ENCODE measurements at places on chromosomes 6 and 20.

- peaks cover 12% of the 10 kb centered on the region for H3K36me3 ChIP-seq
- H3K27ac ChIP-seq, result peak overlapping the region; percentile 94
- DNase-seq, result no peak
- no peaks in the 10 kb centered on the region for H3K27me3 ChIP-seq
- H3K4me1 ChIP-seq, result peaks cover 42% of the 10 kb centered on the region
- H3K4me3 ChIP-seq, result peak overlapping the region; percentile 79
Observed at GRCh38 chr6:31661262-31662123, 915 bp upstream of the C6orf47 start.

DNA sequence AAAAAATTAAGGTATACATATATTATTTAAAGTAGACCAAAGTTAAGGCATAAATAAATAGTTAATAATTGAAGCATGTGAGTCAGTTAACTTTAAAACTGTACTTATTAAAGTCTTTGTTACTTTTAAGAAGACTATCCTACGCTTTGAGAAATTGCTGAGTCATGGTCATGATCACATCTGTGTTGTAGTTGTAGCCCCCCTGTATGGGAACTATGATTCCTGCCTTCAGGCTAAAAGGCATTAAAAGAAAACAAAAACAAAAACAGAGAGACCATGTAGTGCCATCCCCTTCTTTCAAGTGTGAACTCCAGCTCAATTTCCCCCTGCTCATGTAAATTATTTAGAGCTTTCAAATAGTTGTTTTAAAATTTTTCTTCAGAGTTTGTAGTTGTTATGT is 123.4 kb downstream of the FLRT3 start:
- H3K4me1 ChIP-seq, result no peaks in the 10 kb centered on the region
- H3K27ac ChIP-seq, result no peak overlapping the region
- H3K36me3 ChIP-seq, result no peaks in the 10 kb centered on the region
- no peak for DNase-seq

DNA sequence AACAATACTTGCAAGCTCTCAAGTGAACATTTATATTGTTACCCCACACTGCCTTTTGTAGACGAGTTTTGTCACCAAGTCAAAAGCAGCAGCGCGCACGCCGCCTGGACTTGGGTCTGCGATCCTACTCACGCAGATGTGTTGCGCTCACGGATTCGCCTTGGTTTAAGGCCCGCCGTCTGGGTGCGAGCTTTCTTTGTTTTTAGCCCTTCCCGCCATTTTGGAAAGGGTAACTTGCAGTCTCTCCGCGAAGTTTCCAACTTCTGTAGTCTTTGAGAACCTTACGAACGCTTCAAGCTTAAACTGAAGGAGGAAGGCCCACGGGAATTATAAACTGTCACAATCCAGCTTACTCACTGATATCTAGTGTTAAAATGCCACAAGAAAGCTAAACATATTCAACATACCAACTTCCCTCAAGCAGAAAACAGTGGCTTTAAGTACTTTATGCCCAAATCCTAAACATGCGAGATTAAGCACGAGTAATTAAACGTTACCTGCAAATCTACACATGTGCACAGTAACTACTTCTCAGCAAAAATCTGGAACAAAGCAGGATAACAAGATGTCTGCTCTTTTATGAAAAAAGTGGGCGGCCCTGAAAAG is 80.4 kb upstream of the BTN3A2 start:
- H3K4me1 ChIP-seq, result no peaks in the 10 kb centered on the region
- no peaks in the 10 kb centered on the region for H3K36me3 ChIP-seq
- peak overlapping the region; percentile 75 for H3K4me3 ChIP-seq
- peak overlapping the region; percentile 97 for H3K27ac ChIP-seq
- DNase-seq, result peak; percentile 47
- H3K27me3 ChIP-seq, result no peaks in the 10 kb centered on the region

DNA sequence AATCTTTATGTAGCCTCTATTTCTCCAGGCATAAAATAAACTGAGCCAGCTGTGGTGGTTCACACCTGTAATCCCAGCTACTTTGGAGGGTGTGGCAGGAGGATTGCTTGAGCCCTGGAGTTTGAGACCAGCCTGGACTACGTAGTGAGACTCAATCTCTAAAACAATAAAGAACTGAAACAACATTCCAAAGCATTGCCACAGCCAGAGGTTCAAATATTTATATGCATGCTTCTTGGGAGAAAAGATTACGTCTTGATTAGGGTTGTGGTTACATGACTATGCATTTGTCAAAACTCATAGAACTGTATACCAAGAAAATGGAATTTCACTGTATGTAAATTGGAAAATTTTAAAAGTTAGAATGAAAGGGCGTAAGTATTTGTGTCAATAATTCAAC is 27.7 kb upstream of the PAX1 start:
- no peak overlapping the region for H3K27ac ChIP-seq
- H3K27me3 ChIP-seq, result no peaks in the 10 kb centered on the region
- H3K36me3 ChIP-seq, result no peaks in the 10 kb centered on the region
- H3K4me3 ChIP-seq, result no peak overlapping the region
- no peak for DNase-seq

All from GM12878 (cell line).